Neural progenitor cell (in vitro differentiated cells): ENCODE measurements at places on chromosomes 11 and 22.

- DNase-seq: no peak
These were observed 7.3 kb downstream of the IGHMBP2 start for GRCh38 chr11:68910965-68911364.

DNA sequence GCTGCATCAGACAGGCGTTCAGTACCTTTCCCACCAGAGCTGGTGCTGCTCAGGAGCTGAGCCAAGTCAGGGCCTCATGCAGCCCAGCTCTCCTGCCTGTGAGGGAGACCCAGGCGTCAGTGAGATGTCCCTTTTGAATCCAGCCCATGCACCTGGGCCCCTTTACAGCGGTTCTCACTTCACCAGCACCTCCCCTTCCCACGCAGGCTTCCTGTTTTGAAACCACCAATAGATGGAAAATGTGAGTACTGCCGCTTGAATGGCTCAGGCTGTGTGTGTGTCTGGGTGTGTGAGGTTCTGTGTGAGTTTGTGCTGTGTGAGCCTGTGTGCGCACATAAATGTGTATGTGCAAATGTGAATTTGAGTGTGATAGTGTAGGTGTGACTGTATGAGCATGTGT, 88.4 kb downstream of the UBASH3B start:
- no peak for DNase-seq

DNA sequence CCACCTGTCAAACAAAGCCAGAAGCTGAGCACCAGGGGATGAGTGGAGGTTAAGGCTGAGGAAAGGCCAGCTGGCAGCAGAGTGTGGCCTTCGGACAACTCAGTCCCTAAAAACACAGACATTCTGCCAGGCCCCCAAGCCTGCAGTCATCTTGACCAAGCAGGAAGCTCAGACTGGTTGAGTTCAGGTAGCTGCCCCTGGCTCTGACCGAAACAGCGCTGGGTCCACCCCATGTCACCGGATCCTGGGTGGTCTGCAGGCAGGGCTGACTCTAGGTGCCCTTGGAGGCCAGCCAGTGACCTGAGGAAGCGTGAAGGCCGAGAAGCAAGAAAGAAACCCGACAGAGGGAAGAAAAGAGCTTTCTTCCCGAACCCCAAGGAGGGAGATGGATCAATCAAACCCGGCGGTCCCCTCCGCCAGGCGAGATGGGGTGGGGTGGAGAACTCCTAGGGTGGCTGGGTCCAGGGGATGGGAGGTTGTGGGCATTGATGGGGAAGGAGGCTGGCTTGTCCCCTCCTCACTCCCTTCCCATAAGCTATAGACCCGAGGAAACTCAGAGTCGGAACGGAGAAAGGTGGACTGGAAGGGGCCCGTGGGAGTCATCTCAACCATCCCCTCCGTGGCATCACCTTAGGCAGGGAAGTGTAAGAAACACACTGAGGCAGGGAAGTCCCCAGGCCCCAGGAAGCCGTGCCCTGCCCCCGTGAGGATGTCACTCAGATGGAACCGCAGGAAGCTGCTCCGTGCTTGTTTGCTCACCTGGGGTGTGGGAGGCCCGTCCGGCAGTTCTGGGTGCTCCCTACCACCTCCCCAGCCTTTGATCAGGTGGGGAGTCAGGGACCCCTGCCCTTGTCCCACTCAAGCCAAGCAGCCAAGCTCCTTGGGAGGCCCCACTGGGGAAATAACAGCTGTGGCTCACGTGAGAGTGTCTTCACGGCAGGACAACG, 11.7 kb downstream of the CXCR5 start:
- DNase-seq: no peak

DNA sequence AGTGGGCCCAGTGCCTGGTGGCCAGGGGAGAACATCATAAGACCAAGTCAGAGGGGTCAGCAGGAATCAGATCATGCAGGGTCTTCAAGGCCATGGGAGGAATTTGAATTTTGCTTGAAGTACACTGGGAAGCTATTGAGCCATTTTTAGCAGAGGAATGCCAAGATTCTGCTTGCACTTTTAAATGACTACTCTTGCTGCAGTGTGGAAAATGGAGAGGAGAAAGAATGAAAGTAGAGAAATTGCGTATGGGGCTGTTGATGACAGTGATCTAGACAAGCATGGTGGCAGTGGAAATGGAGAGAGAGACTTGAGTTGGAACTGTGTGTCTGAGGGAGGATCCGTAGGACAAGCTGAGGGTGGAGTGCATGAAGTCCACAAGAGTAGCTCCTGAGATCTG, 128.1 kb downstream of the WNT7B start:
- no peak for DNase-seq

- DNase-seq: no peak
These were observed 32.4 kb downstream of the OTOG start for GRCh38 chr11:17579451-17579850.

- no peak for DNase-seq
These were observed 47.5 kb upstream of the RASSF10 start for GRCh38 chr11:12961615-12962014.
